HepG2 (cell line): ENCODE measurements at places on chromosomes 2 and 18. TPM values are rescaled to one million over a fixed set of nuclear protein-coding genes. Genes with fewer than 3 reads are reported as not detected.

TUBA3E gene
- total RNA-seq, result not detected in 2 replicates

PIEZO2 gene
- total RNA-seq, result 25.5 and 27.2 TPM in 2 replicates

GRCh38 chr2:57205241-57205640, 841.4 kb upstream of the VRK2 start:
- H3K27me3 ChIP-seq, result no peaks in the 10 kb centered on the region
- no peak overlapping the region for H3K4me3 ChIP-seq
- no peak for DNase-seq
- no peak overlapping the region for H3K27ac ChIP-seq

- no peaks in the 10 kb centered on the region; the same call in 1 of the 2 replicates for H3K27me3 ChIP-seq
- H3K4me1 ChIP-seq, result peaks cover 25% of the 10 kb centered on the region
- no peak for DNase-seq
- H3K36me3 ChIP-seq, result no peaks in the 10 kb centered on the region
- H3K27ac ChIP-seq, result no peak overlapping the region
- H3K4me3 ChIP-seq, result peak overlapping the region; percentile 76
These were observed 807 bp downstream of the GAREM1 start for GRCh38 chr18:32469691-32470459.

KLHL14 gene
- total RNA-seq, result 41.8 and 55.3 TPM in 2 replicates

FAM110C gene
- total RNA-seq, result 0.34 and 1.2 TPM in 2 replicates

DNA sequence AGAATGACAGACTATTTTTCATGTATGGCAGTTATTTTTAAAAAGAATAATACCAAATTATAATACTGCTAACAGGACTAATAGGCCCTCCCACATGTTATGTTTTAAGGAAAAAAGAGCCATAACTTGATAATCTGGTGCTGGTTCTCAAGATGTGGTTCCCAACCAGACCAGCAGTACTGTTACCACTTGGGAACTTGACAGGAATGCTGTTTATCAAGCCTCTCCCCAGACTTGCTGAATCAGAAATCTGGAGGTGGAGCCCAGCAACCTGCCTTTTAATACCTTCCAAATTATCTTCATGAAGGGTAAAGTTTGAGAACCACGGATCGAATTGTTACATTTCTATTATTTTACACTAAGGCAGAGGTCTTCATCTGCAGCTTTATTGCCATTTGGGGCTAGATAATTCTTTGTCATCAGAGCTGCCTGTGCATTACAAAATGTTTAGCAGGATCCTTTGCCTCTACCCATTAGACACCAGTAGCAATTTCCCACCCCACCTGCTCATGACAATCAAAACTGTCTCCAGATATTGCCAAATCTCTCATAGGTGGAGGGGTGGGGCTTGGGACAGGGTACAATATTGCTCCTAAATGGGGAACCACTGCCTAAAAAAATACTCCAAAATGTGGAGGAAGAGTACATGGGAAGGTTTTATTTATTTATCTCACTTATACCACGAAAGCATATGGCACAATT, 629.6 kb downstream of the ARHGAP15 start:
- no peaks in the 10 kb centered on the region for H3K27me3 ChIP-seq
- no peak overlapping the region for H3K4me3 ChIP-seq
- H3K4me1 ChIP-seq, result no peaks in the 10 kb centered on the region
- no peak overlapping the region for H3K27ac ChIP-seq

GRCh38 chr18:61400016-61400635, 66.9 kb downstream of the CDH20 start:
- no peaks in the 10 kb centered on the region for H3K4me1 ChIP-seq
- H3K4me3 ChIP-seq, result no peak overlapping the region
- H3K27me3 ChIP-seq, result no peaks in the 10 kb centered on the region
- H3K27ac ChIP-seq, result no peak overlapping the region
- no peaks in the 10 kb centered on the region for H3K36me3 ChIP-seq

- 0 out of 3 replicates have a peak, but pooled peaks cover 2% of the 10 kb centered on the region for H3K27me3 ChIP-seq
- no peak for DNase-seq
- H3K27ac ChIP-seq, result no peak overlapping the region
- H3K4me3 ChIP-seq, result no peak overlapping the region
These were observed 259.2 kb downstream of the SLC4A3 start for GRCh38 chr2:219886615-219887014.

DNER gene
- total RNA-seq, result not detected in 2 replicates

DNA sequence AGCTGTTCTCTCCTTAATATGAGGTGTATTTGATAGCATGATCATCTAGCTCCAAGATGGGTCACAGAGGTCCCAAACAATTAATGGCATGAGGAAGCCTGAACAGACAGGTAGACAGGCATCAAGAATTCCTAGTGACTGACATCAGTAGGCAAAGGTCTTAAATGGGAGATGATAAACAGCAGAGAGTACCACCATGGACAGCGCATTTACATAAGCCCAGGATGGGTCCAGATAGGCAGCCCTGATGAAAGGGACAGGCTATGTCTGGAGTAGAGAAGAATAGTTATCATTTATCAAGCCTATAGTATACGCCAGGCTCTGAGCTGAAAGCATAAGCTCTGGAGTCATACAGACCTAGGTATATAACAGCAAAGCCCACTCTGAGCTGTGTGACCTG, 434.7 kb upstream of the SETBP1 start:
- H3K36me3 ChIP-seq, result no peaks in the 10 kb centered on the region
- H3K4me1 ChIP-seq, result no peaks in the 10 kb centered on the region
- DNase-seq, result no peak
- no peak overlapping the region for H3K4me3 ChIP-seq
- no peaks in the 10 kb centered on the region for H3K27me3 ChIP-seq
- H3K27ac ChIP-seq, result no peak overlapping the region

COL4A3 gene
- total RNA-seq, result 0.02 TPM in 1 of 2 replicates, not detected in the other

DNA sequence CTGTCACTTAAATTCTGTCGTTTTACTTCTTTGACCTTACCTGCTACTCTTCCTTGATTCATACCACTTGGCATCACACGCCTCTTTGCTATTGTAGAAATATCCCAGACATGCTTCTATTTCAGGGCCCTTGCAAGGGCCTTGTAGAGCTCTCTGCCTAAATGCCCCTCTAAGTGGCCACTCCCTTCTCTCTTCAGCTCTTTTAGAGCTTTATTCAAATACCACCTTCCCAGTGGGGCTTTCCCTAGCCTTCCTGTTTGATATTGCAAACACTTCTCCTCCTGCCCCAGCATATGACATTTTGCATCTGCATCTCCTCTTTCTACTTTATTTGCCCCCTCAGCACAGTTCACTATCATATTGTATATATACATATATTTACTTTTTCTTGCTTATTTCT, 54.0 kb downstream of the PELI1 start:
- H3K4me3 ChIP-seq, result no peak overlapping the region
- H3K4me1 ChIP-seq, result peaks cover 8% of the 10 kb centered on the region
- H3K27me3 ChIP-seq, result no peaks in the 10 kb centered on the region
- no peak for DNase-seq
- H3K27ac ChIP-seq, result no peak overlapping the region

- DNase-seq, result no peak
- no peaks in the 10 kb centered on the region for H3K4me1 ChIP-seq
- H3K27me3 ChIP-seq, result peaks cover 19% of the 10 kb centered on the region; the same call in 2 of the 3 replicates
- no peaks in the 10 kb centered on the region for H3K36me3 ChIP-seq
- H3K27ac ChIP-seq, result no peak overlapping the region
These were observed 15.5 kb upstream of the NEURL3 start for GRCh38 chr2:96520697-96521096.

- H3K4me1 ChIP-seq, result peaks cover 11% of the 10 kb centered on the region
- no peak overlapping the region for H3K27ac ChIP-seq
- H3K4me3 ChIP-seq, result no peak overlapping the region
- DNase-seq, result no peak
These were observed 21.8 kb upstream of the RAB27B start for GRCh38 chr18:54806526-54806925.

DNA sequence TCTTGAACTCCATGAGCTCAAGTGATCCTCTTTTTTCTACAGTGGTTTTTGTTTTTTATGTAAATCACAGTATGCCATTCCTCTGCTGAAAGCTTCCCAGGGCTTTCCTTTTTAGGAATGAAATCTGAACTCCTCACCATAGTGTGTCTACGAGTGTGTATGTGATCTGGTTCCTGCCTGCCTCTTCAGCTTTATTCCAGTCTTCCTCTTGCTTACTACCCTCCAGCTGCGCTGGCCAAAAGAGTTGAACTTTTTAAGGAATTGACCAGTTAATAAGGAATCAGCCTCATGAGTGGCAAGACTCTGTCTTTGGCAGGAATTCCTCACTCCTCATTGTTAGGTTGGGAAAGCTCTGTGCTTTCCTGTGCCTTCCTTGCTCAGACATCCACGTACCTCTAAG, 4.0 kb downstream of the CCT7 start:
- no peaks in the 10 kb centered on the region for H3K27me3 ChIP-seq
- no peak overlapping the region for H3K4me3 ChIP-seq

RAB11FIP5 gene
- 8.7 and 9.4 TPM in 2 replicates for total RNA-seq

GRCh38 chr2:62934517-62934916, 116.1 kb upstream of the OTX1 start:
- no peak for DNase-seq
- no peak overlapping the region for H3K4me3 ChIP-seq
- no peak overlapping the region for H3K27ac ChIP-seq
- H3K27me3 ChIP-seq, result no peaks in the 10 kb centered on the region
- H3K36me3 ChIP-seq, result peaks cover 51% of the 10 kb centered on the region

DNA sequence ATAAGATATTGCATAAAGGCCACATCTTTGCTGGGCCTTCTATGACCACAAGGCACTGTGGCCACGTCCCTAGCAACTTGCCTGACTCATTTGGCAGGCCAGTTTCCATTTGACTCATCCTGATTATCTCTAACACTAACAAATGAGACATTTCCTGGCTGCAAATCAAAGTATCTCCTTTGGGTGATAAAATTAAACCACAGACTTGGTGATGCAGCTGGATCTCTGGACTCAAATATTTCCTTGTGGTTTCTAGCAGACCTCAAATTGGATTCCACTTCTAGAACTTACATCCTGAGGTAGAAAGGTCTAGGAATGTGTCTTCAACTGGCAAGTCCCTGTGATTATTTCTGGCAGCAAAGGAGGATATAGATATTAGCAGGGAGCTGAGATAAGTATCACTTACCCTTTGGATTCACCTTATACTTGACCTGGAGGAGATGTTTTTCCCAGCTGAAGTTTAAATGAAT, 167.9 kb upstream of the NXPH2 start:
- H3K36me3 ChIP-seq, result no peaks in the 10 kb centered on the region
- H3K27ac ChIP-seq, result no peak overlapping the region
- no peaks in the 10 kb centered on the region for H3K4me1 ChIP-seq
- DNase-seq, result no peak
- no peak overlapping the region for H3K4me3 ChIP-seq
